ENCODE measurements at places on chromosomes 7 and 10.

- DNase-seq, result no peak
Measured at GRCh38 chr10:95767884-95768556, 12.1 kb downstream of the ENTPD1 start.

DNA sequence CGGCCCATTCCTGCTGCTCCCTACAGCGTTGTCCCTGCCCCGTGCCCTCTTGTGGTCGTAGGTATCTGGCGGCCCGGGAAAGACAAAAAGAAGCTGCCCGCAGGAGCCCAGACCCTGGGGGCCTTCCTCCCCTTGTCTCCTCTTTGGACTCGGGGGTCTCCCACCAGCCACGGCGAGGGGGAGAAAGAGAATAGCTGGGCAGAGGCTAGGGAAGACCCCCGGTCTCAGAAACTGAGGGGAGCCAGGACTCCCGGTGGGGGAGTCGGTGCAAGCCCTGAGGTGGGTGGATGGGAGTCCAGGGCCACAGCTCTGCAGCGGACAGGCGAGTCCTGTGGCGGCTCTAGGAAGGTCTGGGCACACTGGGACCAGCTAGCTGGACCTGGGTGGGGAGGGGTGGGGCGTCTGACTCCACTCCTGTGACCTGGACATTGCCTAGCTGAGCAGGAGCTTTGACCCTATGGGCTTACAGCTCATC lies 1.3 kb upstream of the SH2D4B start:
- no peak for DNase-seq

- no peak for DNase-seq
Measured at GRCh38 chr7:42144604-42145003, 92.4 kb downstream of the GLI3 start.

DNA sequence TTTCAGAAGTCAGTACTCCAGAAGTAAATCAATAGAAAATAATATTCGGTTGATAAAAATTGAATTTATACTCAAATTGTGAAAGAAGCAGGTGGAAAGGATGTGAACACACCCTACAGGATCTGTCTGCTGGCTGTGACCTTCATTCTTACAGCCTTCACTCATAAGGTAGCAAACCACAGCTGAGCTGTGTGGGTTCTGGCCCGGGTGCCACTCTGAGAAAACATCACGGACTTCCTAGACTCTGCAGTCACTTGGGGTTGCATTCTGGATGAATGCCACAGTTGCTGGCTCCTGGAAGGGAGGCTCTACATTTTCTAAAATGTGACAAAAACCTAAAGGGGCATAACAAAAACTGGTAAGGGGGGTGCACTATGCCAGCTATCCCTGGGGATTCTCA lies 36.0 kb upstream of the ABLIM1 start:
- no peak for DNase-seq

GRCh38 chr7:26865094-26865388 lies 651 bp upstream of the SKAP2 start:
- DNase-seq, result peak; percentile 17

DNA sequence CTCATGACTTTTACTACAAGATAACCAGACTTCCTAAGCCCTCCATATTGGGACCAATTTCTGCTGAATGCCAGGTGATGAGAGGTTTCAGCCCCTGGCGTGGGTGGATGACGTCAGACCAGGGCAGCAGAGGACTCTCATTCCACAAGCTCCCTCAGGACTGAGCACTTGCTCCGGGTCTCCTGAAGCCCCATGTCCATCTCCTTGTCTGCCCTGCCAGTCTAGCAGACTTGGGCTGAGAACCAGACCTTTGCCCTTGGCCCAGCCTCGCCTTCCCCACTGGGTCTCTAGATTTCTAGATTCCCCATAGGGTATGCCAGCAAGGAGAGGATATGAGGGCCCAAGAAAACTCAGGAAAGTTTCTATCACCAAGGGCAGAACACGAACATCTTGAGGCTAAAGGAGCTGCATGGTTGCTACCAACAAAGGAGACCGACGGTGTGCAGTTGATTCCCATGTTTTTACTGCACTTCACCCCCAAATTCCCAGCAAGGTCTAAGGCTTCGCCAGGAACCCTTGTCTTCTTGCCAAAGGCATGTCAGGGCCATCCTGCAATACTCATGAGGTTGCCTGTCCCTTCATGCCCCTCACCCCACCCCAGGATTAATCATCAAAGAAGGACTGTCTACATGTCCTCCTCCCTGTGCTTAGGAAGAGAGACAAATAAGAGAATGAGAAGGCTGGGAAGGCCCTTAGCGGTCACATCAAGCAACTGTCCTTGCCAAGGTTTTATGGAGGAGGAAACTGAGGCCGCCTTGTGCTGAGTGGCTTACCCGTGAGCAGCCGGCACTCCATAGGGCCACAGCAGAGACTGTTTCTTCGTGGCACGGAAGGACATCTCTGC lies 96.5 kb upstream of the MACROH2A2 start:
- no peak for DNase-seq

GRCh38 chr7:5082806-5083205 lies 37.1 kb downstream of the RBAK start:
- no peak for DNase-seq

DNA sequence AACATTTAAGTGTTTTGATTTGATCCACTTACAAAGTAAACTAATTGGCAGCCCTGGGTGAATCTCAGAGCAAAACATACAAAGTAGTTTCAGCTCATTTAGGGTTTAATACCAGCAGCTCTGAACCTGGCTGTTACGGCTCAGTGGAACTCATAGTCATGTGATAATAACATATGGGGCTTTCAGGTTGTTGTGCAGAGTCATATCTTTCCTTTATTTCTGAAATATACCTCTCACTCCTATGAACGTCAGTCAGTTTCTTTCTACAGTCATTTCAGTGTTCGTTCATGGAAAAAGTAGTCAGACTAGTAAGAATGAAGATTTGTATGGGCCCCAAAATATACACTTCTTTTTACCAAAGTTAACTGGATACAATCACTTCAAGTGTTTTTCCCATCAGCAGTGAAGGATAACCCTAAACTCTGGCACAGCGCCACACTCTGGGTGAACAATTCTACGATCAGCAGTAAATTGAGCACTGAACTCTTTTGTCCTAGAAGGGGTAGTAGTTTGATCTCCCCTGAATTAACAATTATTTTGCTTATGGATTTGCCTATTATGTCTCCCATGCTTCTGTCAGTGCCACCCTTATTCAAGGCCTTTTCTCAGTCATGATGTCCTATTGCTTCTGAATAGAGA lies 218.6 kb downstream of the THSD7A start:
- no peak for DNase-seq

GRCh38 chr7:98354511-98355249 lies 46.2 kb downstream of the BAIAP2L1 start:
- DNase-seq, result no peak

- no peak for DNase-seq
Measured at GRCh38 chr7:131057794-131058070, 269.9 kb upstream of the MKLN1 start.

DNA sequence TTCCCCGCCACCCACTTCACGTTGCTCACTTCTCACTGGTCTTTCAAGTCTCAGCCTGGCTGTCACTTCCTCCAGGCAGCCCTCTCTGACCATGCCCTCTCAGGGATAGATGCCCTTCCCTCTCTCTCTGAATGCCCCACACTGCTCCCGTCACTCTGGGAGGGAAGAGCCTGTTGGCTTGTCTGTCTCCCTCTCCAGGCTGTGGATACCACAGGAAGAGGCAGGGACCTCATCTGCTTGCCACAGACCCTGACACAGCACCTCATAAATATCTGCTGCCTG lies 93.1 kb downstream of the OAT start:
- DNase-seq, result no peak

GRCh38 chr7:100159099-100159623 lies 638 bp upstream of the TRAPPC14 start:
- no peak for DNase-seq

DNA sequence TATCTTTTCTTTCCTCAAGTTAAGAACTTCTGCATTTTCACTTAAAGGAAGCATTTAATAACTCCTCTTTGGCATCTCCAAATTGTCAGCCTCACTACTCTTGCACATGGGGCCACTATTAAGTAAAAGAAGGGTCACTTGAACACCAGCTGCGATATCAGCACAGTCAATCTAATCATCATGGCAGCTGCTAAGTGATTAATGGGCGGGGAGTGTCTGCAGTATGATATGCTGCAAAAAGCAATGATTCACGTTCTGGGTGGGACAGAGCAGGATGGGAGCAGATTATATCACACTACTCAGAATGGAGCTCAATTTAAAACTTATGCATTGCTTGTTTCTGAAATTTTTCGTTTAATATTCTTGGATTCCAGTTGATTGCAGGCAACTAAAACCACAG lies 447.4 kb upstream of the PFKP start:
- no peak for DNase-seq

DNA sequence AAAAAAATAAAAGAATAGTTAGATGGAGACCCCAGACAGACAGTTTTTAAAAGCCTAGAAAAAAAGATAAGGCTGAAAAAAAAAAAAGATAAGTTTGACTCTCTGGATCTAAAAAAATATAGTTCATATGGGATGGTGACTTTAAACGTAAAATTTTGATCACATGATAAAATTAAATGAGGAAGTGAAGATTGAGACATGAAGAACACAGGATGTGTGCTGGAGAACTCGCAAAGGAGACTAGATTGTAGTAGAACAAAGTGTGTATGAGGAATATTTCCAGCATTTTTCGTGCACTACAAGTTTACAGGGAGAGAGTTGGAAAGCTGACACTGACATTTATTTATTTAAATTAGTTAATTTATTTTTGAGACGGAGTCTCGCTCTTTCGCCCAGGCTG lies 286.4 kb downstream of the PRPF18 start:
- no peak for DNase-seq

- no peak for DNase-seq
Measured at GRCh38 chr10:3926258-3926657, 141.2 kb upstream of the KLF6 start.

DNA sequence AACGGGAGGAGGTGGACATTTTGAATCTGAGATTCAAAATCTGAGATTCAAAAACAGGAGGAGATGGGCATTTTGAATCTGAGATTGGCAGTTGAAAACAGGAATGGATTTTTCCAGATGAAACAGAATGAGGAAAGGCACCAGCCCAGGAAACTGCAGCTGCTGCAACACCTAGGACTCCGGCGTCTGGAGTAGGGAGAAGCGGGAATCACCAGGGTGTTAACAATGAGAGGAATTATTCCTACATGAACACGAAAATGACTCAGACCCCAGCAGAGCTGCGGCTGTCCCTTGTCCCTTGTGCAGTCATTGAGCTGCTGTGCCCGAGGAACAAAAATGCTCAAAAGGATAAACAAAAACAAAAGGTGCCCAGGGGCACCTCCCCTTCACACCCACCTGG lies 59.9 kb upstream of the KAT6B start:
- no peak for DNase-seq

DNA sequence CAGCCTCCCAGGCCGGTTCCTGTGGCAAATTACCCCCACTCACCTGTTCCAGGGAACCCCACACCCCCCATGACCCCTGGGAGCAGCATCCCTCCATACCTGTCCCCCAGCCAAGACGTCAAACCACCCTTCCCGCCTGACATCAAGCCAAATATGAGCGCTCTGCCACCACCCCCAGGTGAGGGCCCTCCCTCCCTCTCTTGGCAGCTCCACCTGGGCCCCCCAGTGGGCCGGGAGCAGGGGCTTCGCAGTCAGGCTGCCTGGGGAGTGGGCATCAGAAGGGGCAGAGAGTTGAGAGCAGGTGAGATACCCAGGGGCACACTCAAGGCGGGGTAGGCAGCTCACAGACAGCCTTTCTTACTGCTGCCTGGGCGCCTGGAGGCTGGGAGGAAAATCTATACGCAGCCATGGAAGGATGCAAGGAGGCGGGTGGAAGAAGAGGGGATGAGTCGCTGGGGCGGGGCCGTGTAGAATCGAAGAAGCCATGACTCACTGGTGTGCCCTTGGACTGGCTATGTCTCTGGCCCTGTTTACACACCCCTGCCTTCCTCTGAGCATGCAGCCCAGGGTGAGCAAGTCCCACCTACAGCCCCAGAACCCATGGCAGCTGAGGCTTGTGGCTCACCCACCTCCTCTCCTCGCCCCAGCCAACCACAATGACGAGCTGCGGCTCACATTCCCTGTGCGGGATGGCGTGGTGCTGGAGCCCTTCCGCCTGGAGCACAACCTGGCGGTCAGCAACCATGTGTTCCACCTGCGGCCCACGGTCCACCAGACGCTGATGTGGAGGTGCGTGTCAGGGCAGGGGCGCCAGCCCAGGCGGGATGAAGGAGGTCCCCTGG lies 48.6 kb upstream of the PPIF start:
- DNase-seq, result peak; percentile 63

- no peak for DNase-seq
Measured at GRCh38 chr10:31630861-31631567, 297.6 kb downstream of the ARHGAP12 start.

DNA sequence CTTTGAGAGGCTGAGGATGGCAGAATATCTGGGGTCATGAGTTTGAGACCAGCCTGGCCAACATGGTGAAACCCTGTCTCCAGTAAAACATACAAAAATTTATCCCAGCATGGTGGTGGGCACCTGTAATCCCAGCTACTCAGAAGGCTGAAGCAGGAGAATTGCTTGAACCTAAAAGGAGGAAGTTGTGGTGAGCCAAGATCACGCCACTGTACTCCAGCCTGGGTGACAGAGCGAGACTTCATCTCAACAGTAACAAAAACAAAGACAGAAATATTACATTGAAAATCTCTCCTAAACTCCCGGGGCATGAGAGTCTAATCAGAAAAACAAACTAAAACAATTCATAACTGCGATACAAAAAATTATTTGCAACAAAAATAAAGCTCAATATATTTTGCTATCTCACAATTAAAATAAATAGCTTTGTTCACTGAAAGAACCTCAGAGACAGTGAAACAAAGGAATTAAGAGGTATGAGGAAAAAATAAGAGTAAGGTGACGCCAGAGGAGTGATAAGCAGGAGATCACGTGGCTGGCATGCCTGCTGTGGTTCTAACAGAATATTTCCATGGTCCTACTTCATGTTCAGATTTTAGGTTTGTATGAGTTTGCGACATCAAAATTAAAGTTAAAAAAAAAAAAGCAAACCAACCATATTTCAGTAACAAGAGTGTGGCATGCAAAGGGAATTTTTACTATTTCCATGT lies 527.7 kb upstream of the POM121L12 start:
- no peak for DNase-seq

DNA sequence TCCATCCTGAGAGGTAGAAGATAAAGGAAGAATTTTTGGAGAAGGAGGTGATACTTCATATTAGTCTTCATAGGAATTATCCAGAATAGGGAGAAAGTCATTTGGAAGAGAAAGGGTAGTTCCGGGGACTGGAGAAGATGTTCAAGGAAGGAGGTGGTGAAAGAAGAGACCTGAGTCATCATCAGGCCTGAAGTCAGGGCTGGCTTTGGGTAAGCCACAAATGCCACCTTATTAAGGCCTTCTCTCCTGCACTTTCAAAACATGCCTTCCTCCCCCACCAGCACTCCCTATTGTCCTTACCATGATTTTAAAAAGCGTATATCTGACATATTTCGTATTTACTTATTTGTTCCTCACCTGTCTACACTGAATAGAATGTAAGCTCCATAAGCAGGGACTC lies 112.2 kb upstream of the LRGUK start:
- no peak for DNase-seq

- peak; percentile 63 for DNase-seq
Measured at GRCh38 chr10:7121154-7121797, 289.6 kb downstream of the SFMBT2 start.

DNA sequence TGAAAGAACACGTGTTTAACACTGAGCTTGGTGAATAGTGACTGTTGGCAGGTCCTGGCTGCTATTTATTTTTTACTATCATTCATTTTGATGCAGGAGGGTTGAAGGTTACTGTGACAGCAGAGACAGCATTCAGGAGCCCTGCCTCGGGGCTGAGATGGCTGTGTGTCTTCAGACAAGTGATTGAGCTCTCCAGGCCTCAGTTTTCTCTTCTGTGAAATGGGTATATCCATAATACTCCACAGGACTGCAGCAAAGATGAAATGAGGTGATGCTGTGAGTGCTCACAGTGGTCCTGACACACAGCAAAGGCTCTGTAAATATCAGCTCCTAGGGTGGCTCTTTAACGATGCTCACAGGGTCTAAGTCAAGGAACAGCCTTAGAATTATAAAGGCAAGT lies 295.2 kb downstream of the GFRA1 start:
- no peak for DNase-seq

Measured in stimulated activated CD4-positive, alpha-beta T cell treated with anti-CD3 and anti-CD28 coated beads, Interleukin-12 subunit alpha, Interleukin-12 subunit beta, amount 100 ng/mL, for 24 hours (primary cell).